ENCODE measurements at places on chromosomes 16 and 17.

DNA sequence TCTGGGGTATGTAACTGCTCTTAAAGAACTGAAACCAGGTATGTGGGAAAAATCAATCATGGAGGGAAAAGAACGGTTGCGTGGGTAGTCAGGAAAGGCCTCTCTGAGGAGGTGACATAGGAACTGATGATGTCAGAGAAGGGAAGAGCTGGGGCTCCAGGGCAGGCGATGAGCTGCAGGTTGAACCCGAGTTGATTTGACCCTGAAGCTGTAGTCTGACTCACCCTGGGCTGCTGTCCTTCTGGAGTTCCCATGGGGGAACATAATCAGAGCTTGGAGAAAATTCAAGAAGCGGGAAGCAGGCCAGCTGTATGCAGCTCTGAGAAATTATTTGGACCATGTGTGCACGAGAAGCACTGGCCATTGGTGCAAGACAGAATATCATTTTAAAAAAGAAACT, 16.7 kb downstream of the SLC6A2 start:
- DNase-seq = no peak

DNA sequence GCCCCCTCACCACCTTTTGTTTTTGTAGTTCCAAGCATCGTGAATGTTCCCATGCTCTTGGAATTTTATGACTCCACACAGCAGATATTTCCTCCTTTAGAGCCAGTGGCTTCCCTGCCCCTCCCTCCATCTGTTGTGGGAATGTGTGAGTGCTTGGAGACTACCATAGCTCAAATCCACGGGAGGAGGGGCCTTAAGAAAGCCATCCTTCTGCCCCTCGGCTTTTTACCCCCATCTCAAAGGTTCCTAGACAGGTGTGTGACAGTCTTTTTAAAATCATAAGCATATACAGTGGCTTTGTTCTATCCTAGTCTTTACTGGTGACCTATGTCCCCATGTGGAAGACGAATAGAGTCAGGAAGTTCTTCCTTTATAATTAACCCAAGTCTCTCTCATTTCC, 47.2 kb downstream of the YPEL2 start:
- DNase-seq = no peak

DNA sequence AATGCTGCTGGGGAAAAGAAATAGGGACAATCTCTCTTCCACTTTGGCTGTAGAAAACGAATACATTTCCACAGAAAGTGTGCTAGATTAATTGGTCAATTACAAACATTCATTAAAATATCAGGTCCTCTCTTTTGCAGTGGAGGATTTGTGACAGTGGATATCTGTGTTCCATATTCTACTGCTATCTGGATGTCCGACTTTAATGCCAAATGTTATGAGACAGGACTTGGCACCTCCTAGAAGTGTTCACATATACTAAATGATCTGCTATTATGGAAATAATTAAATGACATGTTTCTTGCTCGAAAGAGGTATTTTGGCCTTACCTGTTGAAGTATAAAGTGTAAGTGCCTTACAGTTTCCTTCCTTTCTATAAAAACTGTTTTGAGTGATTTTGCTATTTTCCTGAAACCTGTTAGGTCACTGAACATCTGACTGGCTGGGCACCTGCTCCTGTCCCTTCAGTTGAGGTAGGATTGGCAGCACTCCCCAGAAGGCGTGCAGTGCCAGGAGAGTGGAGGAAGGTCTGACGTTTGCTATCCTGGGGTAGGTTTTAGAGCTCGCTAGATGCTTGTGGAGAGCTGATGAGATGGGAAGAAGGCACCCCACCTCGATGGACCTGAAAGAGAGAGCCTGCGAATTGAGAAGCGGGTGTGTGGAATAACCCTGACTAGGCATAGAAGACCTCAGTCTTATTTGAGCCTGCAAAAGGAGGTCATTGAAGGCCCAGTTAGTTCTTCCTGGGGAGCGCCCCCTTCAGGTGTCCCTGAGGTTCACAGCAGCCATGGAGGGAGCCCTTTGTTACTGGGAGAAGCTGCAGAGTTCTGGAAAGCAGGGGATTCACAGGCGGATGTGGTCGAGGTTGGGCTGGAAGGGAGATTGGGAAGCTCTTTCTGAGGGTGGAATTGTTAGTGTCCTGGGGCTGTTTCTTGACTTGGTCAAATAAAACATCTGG, 159.4 kb upstream of the ZNF267 start:
- peak; percentile 21 for DNase-seq

- peak; percentile 53 for DNase-seq
Measured at GRCh38 chr16:28977703-28978662, 3.4 kb downstream of the SPNS1 start.

DNA sequence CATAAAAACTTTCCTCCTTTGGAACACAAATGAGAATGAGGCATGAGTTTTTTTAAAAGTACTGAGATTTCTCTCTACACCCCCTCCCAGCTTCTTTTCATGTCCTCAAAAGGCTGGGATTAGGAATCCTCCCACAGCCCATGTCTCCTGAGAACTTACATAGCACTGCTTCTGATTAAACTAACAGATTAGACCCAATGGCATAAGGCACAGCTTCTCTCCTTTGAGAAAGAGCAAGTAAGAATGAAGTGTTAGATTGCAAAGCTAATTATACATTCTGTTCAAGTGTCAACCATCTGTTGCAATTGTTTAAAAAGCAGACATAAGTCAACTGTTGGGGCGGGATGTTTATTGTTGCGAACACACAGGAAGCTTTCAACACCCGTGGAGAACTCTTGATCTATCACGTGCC, 715.1 kb downstream of the CDH11 start:
- no peak for DNase-seq

- DNase-seq = no peak
Measured at GRCh38 chr17:77817953-77818352, 140.6 kb upstream of the TNRC6C start.

DNA sequence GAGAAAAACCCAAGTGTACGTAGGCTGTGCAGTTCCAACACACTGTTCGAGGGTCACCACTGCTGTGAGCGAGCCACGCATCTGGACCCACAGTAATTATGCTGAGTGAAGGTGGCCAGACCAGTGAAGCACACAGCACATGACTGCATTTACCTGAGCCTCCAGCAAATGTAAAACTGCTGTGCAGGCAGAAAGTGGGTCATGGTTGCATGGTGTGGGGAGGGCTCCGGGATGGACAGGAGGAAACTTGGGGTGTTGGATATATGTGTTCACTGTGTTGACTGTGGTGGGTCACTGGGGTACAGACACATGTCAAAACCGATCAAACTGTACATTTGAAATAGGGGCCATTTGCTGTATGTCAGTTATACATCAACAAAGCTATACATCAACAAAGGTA, 78.7 kb upstream of the METRNL start:
- DNase-seq = no peak

- DNase-seq = no peak
Measured at GRCh38 chr17:6340708-6341107, 94.2 kb downstream of the AIPL1 start.

DNA sequence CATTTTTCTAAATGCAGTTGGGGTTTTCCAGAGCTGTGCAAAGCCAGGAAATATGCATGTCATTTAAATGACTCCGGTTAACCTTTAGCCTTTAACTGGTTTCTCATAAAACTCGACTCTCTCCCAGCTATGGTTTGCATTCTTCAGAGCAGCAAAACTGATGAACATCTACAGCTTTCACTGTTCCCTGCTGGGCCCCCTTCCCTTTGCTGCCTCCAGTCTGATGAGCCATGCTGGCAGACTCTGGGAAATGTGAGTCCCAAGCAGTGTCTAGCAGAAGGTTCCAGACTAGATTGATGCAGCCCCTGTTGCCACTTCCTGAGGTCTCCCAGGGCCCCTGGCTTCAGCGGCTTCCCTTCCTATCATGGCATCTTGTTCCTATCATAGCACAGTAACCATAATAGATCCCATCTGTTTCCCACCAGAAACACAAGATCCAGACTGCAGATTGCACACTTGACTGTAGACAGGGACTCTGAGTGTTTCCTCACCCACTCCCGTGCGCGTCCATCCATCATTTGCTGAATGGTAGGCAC, 135.4 kb downstream of the CLEC16A start:
- peak; percentile 43 for DNase-seq

All from GM10248 (cell line).